ENCODE measurements at places on chromosomes 7 and 10.

DNA sequence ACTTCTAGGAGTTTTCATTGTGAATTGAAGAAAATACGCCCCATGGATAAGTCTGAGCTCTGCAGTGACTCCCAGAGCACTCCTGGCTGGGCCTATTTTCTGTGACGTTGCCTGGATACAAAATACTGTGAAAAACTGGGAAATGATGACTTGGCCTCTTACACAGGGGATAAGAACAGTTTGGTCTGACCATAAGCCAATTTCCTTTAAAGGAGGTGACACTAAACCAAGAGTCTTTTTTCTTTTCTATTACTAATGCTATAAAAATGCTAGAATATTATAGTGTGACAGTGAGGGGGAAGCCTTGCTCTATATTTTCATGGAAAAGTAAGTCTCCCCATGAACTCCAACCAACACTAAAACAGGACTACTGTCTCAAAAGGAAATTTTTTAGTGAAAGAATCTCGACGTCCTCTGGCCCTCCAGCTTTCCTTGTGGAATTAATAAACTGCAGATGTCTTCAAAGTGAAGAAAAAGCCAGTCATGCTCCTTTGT, 45.5 kb downstream of the MYOF start:
- no peak for DNase-seq

GRCh38 chr10:51653025-51653424, 46.4 kb downstream of the CSTF2T start:
- DNase-seq, result no peak

DNA sequence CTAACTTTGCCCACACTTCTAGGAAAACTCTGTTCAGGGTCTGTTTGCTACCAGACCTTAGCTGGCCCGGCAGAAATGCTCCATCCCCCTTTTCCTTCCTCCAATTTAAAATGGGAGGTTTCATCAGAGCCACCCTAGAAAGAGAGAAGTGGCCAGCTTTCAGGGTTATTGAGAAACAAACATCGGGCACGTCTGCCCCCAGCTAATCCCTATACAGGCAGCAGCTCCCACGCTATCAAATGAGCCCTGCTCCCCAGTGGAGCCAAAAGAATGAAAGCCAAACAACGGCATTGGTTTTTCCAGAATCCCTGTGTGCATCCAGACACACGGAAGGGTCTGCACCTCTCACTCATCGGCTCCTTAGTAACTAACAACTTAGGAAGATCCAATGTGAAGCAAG, 132.5 kb downstream of the GRID1 start:
- DNase-seq, result no peak

DNA sequence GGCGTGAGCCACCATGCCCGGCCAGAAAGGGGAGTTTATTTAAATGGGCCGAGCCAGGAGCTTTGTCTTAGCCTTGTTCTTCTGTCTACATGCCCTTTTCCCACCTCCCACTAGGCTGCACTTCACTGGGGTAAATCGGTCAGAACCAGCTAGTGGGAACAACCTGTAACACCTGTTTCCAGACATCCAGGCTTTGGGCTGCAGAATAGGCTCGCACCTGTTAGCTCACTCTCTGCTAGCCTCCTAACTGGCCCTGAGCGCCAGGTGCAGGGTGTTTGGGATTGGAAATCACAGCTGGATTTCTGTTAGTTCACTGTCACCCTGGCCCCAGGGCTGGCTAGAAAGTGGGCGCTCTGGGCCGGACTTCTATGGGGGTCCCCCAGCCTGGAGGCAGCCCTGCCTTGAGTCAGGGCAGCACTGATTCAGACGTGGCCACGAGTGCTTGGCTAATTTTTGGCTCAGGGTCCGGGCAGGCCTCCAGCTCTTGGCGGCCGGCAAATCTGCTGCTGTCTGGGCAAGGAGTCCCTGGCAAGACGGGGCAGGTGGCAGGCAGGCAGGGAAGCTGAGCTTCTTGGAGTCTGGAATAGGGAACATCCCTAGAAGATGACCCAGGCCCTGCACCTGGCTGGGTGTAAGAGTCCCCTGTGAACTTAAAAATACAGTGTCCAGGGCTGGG, 48.6 kb downstream of the GTF2IRD1 start:
- DNase-seq, result no peak

- DNase-seq, result no peak
Measured at GRCh38 chr7:146411975-146412374, 295.4 kb downstream of the CNTNAP2 start.

GRCh38 chr10:86164174-86164774, 202.3 kb downstream of the GRID1 start:
- no peak for DNase-seq

DNA sequence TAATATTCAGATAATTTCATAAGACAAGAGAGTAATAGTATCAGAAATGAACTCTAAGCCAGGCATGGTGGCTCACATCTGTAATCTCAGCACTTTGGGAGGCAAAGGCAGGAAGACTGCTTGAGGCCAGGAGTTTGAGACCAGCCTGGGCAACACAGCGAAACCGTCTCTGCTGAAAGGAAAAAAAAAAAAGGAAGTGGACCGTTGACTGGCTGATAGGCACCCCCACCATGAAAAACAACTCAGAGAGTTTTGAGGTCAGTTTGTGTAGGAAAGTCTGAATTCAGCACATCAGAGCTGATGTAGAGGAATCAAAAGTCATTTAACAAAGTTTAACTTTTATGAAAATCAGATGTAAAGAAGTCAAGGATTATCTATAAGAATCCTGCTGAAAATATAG, 63.2 kb upstream of the AMPH start:
- no peak for DNase-seq

- DNase-seq, result no peak
Measured at GRCh38 chr10:48399056-48399541, 92.6 kb downstream of the MAPK8 start.

- DNase-seq, result no peak
Measured at GRCh38 chr7:120996333-120996987, 7.9 kb downstream of the CPED1 start.

DNA sequence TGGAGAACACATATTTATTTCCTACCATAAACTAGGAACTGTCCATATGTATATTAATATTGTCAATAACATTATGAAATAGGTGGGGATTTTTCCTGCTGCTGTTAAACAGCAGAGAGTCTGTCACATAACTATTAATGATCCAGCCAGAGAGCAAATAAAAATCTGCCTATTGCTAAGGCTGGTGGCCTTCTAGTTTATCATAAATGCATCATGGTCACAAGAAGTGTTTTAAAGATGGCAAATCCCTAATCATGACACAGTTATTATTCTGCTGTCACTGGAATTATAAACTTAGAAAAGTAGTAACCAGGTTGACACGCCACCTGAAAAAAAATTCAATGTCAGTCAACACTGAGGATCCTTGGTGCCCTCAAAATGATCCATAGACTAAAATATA, 132.3 kb downstream of the HGF start:
- no peak for DNase-seq

DNA sequence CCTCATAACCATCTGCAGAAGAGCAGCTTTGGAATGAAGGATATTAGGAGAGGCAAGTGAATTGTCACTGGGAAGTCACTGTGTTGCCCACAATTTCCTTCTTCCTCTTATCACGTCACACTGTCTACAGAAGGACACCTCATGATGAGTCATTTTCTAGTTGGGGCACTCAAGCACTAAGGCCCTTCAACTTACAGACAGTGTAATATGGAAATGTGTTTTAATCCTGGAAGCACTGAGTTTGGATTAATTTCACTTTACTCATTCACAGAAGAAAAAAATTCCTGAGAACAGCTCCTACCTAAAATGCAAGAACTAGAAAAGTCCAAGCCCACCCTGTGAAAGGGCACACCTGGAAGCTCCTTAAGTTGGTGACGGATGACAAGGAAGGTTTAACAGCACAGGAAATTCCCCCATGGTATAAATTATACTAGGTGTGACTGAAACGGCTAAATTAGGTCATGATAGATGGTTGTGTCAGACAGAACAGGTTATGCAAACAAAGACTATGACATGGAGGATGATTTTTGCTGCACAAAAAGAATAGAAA, 56.6 kb downstream of the PARD3 start:
- DNase-seq, result no peak

- DNase-seq, result no peak
Measured at GRCh38 chr7:117937049-117937752, 64.0 kb upstream of the CTTNBP2 start.

DNA sequence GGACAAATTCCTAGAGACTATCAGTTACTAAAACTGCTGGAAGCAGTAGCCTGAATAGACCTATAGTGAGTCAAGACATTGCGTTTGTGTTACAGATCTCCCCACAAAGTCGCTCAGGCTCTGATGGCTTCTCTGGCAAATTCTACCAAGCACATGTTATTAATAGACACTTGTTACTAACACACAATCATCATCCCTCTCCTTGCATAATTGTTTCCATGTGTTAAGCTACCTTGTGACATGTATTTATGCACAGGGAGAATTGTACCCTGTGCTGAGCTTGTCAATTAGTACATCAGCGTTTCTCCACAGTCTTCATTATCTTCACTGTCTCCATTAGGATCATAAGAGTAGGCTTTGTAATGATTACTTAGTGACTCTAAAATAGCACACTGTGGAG, 31.2 kb downstream of the DYNC2I1 start:
- no peak for DNase-seq

GRCh38 chr10:22854935-22855421, 72.9 kb upstream of the ARMC3 start:
- no peak for DNase-seq

DNA sequence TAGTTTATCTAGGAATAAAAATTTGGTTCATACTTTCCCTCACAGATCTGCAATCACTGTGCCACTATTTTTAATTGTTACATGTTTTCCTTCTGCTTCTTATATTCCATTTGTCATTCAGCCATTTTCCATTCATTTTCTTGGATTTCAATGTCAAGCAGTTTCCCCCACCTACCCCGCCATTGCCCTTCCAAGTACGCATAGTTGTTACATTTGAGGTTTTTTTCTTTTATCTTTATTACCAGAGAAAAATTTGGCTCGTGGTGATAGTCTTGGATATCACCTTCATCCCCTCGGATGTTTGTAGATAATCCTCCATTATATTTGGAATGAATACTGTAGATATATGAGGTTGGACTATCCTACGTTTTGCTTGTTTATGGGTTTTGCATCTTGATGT, 159.7 kb downstream of the CRPPA start:
- DNase-seq, result no peak

DNA sequence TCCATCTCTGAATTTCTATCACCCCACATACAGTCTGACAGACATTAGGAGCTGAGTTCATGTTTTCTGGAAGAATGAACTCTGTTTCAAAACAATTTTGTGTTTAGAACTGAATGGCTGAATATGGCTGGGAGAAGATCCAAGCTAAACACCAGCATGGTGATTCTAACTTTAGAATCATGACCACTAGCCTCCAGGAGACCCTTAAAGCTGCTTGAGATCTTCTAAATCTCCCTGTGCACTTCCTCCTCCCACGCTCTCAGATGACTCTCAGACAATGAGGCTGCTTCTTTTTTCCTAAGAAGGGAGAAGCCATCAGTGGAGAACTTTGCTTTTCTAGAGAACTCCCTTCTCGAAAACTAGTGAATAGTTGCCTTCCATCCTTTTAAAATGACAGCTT, 711.2 kb downstream of the GRID1 start:
- no peak for DNase-seq

DNA sequence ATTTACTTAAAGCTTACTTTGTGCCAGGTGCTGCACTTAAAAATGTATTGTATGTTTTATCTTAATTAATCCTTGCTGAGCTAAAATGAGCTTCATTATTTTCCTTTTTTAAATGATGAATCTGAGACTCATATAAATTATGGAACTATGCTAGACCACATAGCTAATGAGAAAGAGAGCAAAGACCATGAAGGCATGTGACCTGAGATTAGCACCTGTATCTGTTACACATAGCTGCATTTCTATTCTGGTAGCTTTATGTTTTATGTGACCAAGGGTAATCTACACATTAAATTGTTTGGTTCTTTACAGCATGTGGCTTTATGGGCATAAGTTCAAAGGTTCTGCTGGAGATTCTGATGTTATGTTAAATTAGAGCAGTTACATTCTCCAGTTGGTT, 839.1 kb upstream of the SORCS1 start:
- no peak for DNase-seq

DNA sequence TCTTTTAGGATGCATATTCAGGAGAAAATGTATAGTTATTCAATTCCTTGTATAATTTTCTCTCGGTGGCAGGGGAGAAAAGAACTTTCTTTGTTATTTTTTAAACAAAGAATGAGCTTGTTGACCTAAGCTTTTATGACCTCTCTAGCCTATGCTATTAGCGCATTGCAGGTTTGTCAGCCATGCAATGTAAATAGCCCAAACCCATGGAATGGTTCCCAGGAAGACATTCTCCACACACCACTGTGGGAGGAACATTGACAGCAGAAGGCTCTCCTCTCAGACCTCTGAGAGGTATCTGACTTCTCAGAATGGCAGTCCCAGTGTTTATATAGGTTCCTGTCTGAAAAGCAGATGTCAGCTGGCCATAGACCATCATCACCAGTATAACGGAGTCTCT, 19.6 kb upstream of the AGBL3 start:
- DNase-seq, result no peak

GRCh38 chr7:46226860-46227259, 305.8 kb upstream of the IGFBP3 start:
- DNase-seq, result no peak

- DNase-seq, result no peak
Measured at GRCh38 chr10:79098596-79099015, 29.8 kb downstream of the ZMIZ1 start.

- DNase-seq, result no peak
Measured at GRCh38 chr7:29811586-29811985, 5.3 kb downstream of the WIPF3 start.

- DNase-seq, result no peak
Measured at GRCh38 chr7:93036807-93037206, 81.0 kb downstream of the SAMD9 start.

DNA sequence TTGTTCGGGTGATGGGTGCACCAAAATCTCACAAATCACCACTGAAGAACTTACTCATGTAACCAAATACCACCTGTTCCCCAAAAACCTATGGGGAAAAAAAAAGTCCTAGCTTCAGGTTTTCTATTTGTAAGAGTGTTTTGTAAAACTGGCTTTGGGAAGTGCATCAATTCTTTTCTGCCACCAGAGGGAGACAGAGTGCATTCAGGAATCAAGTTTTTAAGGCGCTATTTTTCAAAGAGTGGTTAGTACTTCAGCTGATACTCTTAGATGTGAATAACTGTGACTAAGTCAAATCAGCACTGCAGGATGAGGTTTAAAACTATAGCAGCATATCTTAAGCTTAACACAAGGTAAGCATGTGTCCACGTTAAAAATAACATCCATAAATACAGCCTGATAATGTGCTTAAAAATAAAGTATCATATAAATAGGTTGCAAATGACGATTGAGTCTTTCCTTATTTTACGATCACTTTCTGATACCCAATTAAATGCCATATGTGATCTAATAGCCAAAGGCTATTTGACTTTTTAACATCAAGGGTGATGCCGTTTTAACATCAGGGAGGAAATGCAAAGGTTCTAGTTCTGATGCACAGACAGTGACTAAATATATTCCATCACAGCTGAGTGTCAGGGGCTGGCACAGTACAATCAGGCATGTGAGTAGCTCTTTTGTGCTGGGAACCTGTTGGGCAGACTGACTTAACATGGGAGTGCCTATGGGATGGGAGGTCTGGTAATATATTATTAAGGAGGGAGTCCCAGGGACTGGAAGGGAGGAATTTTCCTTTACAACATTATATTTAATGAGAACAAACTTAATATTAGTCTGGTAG, 10.6 kb upstream of the LYZL2 start:
- no peak for DNase-seq

- no peak for DNase-seq
Measured at GRCh38 chr10:62538606-62539005, 164.4 kb downstream of the ZNF365 start.
